OCI-LY7 (cell line): ENCODE measurements at places on chromosomes 5 and 9. TPM values are rescaled to one million over a fixed set of nuclear protein-coding genes. Genes with fewer than 3 reads are reported as not detected.

The PLEKHG4B gene
- 0.30 and 0.31 TPM in 2 replicates for total RNA-seq

The FGF1 gene
- not detected in 2 replicates for total RNA-seq

The LHX6 gene
- not detected in 2 replicates for total RNA-seq

The GLDC gene
- total RNA-seq, result not detected in 2 replicates

The SLC25A25 gene
- total RNA-seq, result 17.6 and 20.2 TPM in 2 replicates

The DMRT2 gene
- 18.9 and 22.5 TPM in 2 replicates for total RNA-seq

The INPP5E gene
- total RNA-seq, result 21.3 and 27.8 TPM in 2 replicates

The PCDHGB1 gene
- 2.8 and 3.0 TPM in 2 replicates for total RNA-seq

The NR2F1-AS1 gene
- total RNA-seq, result not detected in 2 replicates

The GPRIN1 gene
- total RNA-seq, result 4.5 and 5.3 TPM in 2 replicates

DNA sequence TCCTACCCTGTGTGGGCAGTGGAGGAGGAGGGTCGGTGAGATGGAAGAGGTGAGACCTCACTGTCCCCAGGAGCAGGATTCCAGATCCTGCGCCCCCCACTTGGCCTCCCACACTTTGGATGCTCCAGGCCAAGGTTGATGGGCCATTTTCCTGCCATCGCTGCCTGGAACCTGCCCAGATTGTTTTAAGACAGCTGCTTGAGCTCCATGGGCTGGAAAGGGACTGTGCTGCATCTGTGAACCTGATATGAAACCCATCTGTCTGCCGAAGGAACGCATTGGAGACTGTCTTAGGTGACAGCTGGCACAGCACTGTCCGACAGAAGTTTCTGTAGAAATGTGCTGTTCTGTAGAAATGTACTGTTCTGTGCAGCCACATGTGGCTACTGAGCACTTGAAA is 72.7 kb upstream of the SLC25A48 start:
- DNase-seq, result no peak

GRCh38 chr5:168721966-168722365 is 142.8 kb upstream of the PANK3 start:
- DNase-seq, result no peak

DNA sequence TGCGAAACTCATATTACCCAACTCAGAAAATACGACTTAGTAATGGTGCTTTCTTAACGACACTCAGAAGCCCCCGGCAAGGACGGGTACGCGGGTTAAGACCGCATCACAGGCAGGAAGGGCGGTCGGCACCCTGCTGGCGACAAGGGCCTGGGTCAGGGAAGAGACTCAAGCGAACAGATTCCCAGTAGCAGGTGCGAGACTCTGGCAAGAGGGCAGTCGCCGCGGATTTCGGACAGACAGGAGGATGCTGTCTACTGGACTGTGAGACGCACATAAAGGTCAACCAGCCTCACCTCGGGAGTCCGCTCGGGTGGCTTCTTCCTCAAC is 398 bp downstream of the RAPGEF6 start:
- DNase-seq, result peak; percentile 84

DNA sequence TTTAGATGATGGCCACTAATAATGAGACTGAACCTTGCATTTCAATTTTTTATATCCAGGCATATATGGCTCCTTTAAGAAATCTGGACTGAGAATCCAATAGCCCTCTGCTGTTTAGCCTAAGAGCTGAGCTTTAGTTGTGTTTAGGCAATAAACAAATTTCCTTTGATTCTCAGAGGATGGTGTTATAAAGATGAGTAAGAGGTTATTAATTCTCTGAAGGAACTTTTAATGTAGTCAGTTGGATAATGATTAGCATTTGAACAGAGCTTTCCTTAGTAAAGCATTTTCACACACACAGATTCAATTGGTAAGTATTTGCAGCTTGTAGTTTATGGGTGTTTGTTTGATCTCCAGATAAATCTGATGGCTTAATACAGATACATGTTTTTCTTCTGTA is 149.6 kb downstream of the PRR16 start:
- DNase-seq, result no peak

GRCh38 chr9:82154573-82154972 is 166.0 kb downstream of the SPATA31D1 start:
- no peak for DNase-seq

GRCh38 chr9:116868201-116868600 is 181.1 kb downstream of the TRIM32 start:
- DNase-seq, result no peak

DNA sequence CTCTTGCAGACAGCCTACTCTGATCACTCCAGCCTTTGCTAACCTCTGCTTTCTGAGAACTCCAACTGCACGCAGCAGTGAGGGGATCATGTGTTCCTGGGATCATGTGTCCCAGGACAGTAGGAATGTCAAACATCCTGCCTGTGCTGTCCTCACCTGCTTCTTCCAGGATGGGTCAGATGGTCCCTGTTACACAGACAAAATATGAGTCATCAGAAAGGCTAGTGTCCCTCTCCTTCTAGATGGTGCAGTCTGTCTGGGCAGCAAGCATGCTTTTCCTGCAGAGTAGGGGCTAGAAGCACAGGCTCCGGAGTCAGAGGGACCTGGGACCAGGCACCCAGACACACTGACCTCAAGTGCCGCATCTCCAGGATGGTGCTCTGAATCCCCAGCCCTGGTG is 20.1 kb upstream of the SLC25A48 start:
- DNase-seq, result no peak

- peak; percentile 45 for DNase-seq
Observed at GRCh38 chr5:125411744-125412560, 665.5 kb upstream of the ZNF608 start.

DNA sequence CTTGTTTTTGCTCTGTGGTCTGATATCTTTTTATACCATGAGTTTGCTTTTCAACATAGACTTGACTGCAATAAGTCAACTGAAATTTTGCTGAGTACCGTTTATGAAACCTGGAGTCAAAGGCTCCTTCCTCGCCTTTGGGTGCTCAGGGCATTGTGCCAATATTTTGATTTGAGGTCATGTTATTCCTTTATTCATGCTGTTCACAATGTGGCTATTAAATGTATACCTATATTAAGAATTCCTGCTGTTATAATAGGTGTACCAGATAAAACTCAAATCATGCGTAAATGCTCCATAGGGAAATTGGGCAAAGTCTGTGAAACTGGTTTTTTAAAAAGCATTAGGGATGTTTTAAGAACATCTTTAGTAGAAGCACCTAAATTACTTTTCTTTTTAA is 334.0 kb upstream of the NUDT12 start:
- no peak for DNase-seq

DNA sequence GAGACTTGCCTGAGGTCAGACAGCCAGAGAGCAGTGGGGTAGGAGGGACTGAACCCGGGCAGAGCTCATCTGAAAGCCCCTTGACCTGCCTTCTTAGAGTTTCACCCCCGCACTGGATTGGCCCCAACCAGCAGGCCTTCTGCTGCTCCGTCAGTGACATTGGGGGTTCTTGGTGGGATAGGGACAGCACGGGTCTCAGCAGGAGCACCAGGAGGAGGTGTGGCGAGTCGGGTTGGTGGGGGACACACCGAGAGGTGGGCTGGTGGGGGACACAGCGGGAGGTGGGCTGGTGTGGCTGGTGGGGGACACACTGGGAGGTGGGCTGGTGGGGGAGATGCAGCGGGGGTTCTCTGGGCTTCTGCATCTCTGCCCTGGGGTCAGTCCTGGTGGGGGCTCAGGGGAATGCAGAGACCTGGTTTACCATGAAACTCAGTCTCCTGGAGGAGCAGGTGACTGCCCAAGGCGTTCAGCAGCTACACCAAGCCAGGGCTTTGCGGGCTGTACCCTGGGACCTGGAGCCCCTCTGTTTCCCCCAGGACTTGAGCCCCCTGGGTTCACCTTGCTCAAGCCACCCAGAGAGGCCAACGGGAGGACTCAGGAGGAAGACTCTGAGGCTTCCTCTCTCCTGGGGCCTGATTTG is 28.1 kb upstream of the RNU6ATAC start:
- DNase-seq, result no peak

DNA sequence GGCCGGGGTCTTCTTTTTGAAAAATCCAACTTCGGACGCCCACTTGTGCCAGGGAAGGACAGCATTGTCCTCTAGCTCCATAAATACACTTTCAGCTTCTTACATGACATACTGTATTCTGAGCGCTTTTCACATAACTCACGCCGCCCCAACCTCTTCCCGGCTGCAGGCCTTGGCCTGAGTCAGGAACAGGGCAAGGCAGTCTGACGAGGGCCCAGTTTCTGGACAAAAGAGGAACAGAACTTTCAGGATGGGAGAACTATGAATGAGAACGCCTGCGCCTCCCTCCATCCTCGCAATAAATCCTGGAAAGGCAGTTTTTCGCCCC is 650 bp downstream of the DCTN4 start:
- DNase-seq, result no peak

GRCh38 chr5:58969253-58969652 is 386.4 kb downstream of the RAB3C start:
- no peak for DNase-seq

GRCh38 chr9:13737885-13738284 is 458.4 kb upstream of the MPDZ start:
- no peak for DNase-seq

DNA sequence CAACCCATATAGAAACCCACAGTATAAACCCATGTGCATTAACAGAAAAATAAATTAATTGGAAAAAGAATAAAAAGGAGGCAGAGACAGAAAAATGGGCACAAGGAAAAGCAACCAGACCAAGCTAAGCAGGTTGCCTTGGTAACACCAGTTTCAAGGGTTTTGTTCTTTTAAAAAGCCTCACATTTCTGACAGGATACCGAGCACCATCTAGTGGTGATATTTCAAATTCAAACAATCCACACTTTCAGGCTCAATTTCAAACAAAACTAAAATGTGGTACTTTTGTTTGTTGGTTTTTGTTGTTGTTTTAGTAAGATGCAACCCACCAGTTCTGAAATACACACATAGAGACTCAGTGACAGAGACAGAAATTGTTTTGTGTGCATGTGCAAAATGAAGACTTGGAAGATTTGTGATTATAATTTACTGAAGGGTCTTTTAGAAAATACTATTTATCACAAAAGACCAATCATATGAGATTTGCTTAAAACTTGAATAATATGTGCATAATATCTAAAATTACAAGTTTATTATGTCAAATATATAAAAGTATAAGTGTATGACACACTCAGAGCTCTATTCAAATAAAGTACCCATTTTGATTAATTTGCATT is 318.2 kb downstream of the SLCO4C1 start:
- peak; percentile 50 for DNase-seq

DNA sequence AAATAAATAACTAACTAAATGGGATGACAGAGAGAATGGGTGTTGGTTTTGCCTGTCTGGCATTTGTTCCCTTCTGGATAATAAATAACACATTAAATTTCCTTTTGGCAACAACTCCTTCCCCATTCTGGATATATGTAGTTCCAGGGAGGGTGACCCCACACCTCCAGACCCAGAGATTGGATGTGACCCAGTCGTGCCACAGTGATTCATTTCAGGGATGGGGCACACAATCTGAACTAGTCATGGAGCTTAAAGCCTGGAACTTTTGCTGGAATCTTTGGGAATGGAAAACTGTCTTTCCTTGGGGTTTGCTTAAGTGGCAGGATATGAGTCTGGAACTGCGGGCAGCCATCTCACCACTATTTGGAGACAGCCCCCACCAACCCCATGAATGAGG is 11.3 kb downstream of the KLF9 start:
- no peak for DNase-seq

- no peak for DNase-seq
Observed at GRCh38 chr9:106019039-106019680, 324.8 kb downstream of the TMEM38B start.

DNA sequence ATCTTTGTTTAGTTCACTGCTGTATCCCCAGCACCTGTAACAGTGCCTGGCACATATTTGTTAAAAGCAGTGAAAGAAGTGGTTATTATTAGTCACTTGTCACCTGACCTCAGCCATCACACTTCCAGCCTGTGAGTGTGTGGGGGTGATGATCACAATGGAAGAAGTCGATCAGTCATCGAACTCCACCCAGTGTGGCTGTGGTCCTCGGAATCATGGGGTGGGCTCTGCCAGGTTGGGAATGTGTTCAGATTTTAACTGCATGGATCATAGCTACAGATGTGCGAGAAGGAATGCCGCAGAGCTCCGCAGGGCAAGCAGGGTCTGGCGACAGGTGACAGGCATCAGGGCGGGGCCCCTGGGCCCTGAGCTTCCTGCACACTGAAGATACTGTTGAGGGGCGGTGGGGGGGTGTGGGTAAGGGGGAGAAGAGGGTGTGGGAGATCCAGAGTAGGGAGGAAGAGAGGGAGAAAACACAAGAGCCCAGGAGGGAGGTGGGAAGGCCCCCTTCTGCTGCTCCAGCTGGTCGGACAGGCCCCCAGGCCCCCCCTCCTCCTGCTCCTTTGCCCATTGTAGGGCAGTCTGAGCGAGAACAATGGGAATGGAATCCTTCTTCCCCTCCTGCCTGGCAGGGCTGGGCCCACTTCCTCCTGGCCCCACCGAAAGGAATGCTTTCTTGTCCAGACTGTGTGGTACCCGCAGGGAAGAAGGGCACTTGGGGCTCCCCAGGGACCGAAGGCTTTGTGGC is 89.6 kb downstream of the SPRY4 start:
- no peak for DNase-seq

DNA sequence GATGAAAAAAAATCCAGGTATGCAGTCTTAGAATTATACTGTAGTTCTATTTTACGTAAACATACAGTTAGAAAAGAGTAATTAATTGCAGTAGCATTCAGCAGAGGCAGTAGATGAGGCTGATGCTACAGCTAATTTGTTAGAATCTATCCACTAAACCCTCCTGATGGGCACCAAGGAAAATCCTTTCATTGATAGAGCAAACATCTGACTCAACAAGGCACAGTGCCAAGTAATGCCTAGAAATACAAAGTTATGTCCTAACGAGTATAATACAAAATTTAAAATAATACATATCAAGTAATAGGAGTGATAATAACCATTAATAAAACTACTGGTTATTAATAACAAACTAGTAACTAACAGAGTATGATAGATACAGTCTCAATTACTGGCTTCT is 9.0 kb downstream of the MOCS2 start:
- DNase-seq, result no peak

GRCh38 chr9:104319198-104319597 is 184.9 kb upstream of the OR13F1 start:
- no peak for DNase-seq

GRCh38 chr5:168266016-168266415 is 25.4 kb upstream of the WWC1 start:
- DNase-seq, result no peak

DNA sequence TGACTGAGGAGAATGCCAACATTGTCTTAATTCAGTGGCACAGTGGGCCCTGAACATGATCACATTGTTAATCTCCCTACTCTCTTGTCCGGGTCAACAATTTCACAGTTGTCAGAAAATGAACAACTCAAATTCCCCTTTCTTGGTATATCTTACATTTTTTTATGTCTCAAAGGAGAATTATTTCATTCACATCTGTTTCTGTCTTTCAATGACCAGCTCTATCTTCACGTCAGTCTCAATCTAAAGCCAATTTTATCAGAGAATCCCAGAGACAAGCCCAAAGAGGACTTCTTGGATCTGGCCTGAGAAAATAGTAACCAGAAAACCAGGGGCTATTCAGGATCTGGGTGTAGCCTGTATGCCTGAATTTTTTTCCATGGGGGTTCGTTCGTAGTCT is 477.5 kb downstream of the PDE4D start:
- DNase-seq, result no peak
